H9 (cell line): ENCODE measurements at places on chromosomes 6 and 20.

GRCh38 chr6:15630202-15630601 is 32.6 kb downstream of the DTNBP1 start:
- H3K4me1 ChIP-seq = no peaks in the 10 kb centered on the region
- H3K4me3 ChIP-seq = no peak overlapping the region
- H3K27ac ChIP-seq = no peak overlapping the region
- peaks cover 6% of the 10 kb centered on the region; the same call in 1 of the 2 replicates for H3K36me3 ChIP-seq
- DNase-seq = no peak
- H3K27me3 ChIP-seq = no peaks in the 10 kb centered on the region

DNA sequence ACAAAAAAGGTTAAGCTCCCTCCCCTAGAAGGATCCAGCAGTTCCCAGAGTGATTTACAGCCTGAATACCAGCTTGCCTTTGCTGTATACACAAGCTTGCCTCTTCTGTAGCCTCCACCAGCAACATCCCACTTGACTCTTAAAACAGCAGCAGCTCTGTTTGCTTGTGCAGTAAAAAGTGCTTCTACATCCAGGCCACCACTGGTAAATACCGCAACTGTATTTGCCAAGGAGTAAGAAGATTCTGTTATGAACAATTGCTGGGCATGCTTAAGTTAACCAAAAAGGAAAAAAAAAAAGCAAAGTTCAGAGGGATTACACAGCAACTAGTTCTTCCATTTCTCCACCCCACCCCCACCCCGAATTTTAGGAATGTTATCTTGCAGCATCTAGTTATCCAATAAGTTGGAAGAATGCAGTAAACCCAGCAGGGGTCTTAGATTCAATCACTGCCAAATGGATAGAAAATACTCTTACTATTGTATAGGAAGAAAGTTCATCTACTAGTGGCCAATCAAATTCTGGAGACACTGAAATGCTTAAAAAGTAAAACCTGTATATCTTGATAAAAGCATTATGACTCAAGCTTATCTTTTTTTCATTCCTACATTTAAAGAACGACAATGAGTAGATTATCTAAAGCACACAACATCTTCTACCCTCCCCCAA is 4.8 kb downstream of the SALL4 start:
- peaks cover 12% of the 10 kb centered on the region for H3K36me3 ChIP-seq
- H3K27me3 ChIP-seq = no peaks in the 10 kb centered on the region
- no peak for DNase-seq
- peaks cover 11% of the 10 kb centered on the region for H3K4me1 ChIP-seq
- no peak overlapping the region for H3K27ac ChIP-seq

DNA sequence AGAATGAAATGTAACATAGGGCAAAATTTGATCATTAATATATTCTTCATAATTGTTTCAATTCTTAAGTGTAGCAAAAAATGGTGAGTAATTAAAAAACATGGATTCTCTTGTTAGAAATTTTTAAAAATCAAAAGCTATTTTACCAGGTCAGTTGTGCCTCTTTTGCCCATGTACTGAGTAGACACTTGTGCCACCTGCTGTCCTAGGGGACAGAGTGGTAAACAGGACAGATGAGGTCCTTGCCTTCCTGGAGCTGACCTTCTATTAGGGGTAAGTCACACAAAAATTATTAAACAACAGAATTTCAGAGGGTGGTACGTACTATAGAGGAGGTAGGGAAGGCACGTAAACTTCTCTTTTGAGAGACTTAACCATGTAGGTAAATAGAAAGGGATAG is 6.5 kb downstream of the RNF24 start:
- no peak overlapping the region for H3K27ac ChIP-seq
- H3K4me1 ChIP-seq = no peaks in the 10 kb centered on the region; the same call in 1 of the 2 replicates
- H3K27me3 ChIP-seq = no peaks in the 10 kb centered on the region
- peaks cover 5% of the 10 kb centered on the region for H3K36me3 ChIP-seq
- no peak for DNase-seq

- DNase-seq = peak; percentile 89
- no peak overlapping the region for H3K27ac ChIP-seq
- H3K27me3 ChIP-seq = no peaks in the 10 kb centered on the region
Observed at GRCh38 chr6:33279971-33280511, 3.1 kb downstream of the B3GALT4 start.

- no peaks in the 10 kb centered on the region for H3K4me1 ChIP-seq
- H3K27ac ChIP-seq = peak overlapping the region; percentile 75
- H3K27me3 ChIP-seq = no peaks in the 10 kb centered on the region
- peak overlapping the region; percentile 76 for H3K4me3 ChIP-seq
Observed at GRCh38 chr20:51766994-51767866, 960 bp downstream of the ATP9A start.

- no peak for DNase-seq
- H3K27ac ChIP-seq = no peak overlapping the region
- no peaks in the 10 kb centered on the region for H3K36me3 ChIP-seq
- no peak overlapping the region for H3K4me3 ChIP-seq
- no peaks in the 10 kb centered on the region; the same call in 1 of the 2 replicates for H3K4me1 ChIP-seq
Observed at GRCh38 chr20:19453410-19453809, 241.0 kb downstream of the SLC24A3 start.

DNA sequence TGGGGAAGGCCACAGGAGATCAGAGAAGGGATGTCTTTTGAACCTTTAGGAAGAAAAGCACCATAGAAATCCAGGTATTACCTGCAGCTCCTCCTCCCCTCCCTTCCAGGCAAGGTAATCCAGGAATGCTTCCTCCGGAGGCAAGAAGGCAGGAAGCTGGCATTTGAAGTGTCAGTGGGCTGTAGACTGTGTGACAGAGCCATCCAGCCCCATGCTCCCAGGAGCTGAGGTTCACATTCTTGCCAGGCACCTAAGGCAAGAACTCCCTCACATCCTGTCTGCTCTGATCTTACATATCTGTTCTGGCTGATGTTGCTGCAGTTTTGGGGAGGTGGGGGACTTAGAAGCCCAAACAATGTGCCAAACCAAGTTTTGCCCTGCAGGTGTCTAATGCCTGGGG is 27.8 kb upstream of the SCUBE3 start:
- no peaks in the 10 kb centered on the region for H3K4me1 ChIP-seq
- no peak overlapping the region for H3K27ac ChIP-seq
- H3K4me3 ChIP-seq = no peak overlapping the region
- no peaks in the 10 kb centered on the region for H3K36me3 ChIP-seq
- DNase-seq = no peak

GRCh38 chr6:124467366-124467765 is 494.9 kb upstream of the RNF217 start:
- no peak for DNase-seq
- no peaks in the 10 kb centered on the region for H3K27me3 ChIP-seq
- H3K27ac ChIP-seq = no peak overlapping the region
- H3K4me3 ChIP-seq = no peak overlapping the region

DNA sequence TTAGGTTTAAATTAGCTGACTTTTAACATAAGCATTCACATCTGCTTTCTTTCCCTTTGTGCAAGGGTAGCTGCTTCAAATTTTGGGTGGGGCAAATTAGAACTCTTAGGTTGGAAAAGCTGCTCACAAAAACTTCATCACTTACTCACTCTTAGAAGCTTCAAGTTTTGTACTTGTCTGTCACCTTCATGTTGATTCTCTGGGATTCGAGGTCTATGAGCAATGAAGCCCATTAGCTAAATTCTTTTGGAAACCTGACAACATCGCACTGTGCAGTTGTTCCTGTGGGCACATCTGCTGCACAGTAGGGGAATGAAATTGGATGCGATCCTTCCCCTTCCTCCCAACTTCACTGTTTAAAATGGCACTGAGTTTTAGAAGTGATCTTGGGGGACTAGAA is 156.1 kb downstream of the UBE3D start:
- no peaks in the 10 kb centered on the region for H3K27me3 ChIP-seq
- H3K4me1 ChIP-seq = no peaks in the 10 kb centered on the region
- H3K27ac ChIP-seq = no peak overlapping the region
- no peak for DNase-seq
- no peaks in the 10 kb centered on the region for H3K36me3 ChIP-seq

DNA sequence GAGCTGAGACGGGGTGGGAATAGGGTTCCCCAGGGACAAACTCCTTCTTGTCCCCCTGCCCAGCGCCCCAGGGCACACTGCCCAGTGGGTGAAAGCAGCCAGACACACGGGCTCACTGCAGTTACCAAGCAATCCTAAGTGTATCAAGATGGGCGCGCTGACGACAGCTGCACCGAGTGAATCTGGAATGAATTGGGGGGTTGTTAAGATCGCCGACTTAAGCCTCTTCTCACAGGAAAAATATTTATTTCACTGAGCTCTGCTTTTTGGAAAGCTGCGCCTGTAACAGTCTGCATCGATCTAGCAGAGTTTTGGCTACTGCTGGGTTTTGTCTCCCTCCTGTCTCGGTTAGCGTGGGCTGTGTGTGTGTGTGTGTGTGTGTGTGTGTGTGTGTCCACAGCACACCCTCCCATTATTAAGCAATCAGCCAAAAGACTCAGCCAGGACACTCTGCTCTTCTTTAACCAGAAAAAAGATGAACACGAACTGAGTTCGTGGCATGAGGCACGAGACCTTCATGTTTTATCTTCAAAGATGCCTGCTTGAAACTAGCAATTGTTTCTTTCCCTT is 35.9 kb downstream of the RIPOR3 start:
- no peak overlapping the region for H3K4me3 ChIP-seq
- no peak overlapping the region for H3K27ac ChIP-seq
- no peak for DNase-seq

DNA sequence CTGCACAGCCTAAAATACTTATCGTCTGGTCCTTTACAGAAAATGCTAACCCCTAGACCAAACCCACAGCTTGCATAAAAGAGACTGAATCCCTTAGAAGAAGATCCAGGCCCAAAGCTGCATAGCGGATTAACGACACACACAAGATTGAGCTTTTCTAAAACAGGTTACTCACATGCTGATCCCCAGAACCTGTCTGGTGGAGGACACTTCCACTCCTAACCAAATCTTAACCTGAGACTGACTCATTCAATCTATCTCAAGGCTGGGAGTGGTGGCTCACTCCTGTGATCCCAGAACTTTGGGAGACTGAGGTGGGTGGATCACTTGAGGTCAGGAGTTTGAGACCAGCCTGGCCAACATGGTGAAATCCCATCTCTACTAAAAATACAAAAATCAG is 2.8 kb upstream of the SLPI start:
- H3K27me3 ChIP-seq = no peaks in the 10 kb centered on the region
- H3K4me3 ChIP-seq = no peak overlapping the region
- no peaks in the 10 kb centered on the region for H3K36me3 ChIP-seq

GRCh38 chr6:29763491-29764289 is 40.5 kb downstream of the HLA-F start:
- no peaks in the 10 kb centered on the region for H3K36me3 ChIP-seq
- no peak overlapping the region for H3K4me3 ChIP-seq
- H3K27ac ChIP-seq = no peak overlapping the region
- no peak for DNase-seq
- peaks cover 12% of the 10 kb centered on the region for H3K4me1 ChIP-seq
- H3K27me3 ChIP-seq = no peaks in the 10 kb centered on the region

- H3K27me3 ChIP-seq = no peaks in the 10 kb centered on the region
- no peak for DNase-seq
- no peak overlapping the region for H3K27ac ChIP-seq
- H3K36me3 ChIP-seq = peaks cover 9% of the 10 kb centered on the region
- H3K4me3 ChIP-seq = no peak overlapping the region
Observed at GRCh38 chr6:33108307-33108706, 32.5 kb downstream of the HLA-DPB1 start.
